ENCODE measurements at places on chromosomes 4 and X. TPM values are rescaled to one million over a fixed set of nuclear protein-coding genes. Genes with fewer than 3 reads are reported as not detected.

The HHIP gene
- not detected for total RNA-seq

The TEC gene
- total RNA-seq, result 2.8 TPM

The PLP1 gene
- total RNA-seq, result not detected

The SLC9A7 gene
- total RNA-seq, result 3.2 TPM

The ZNF41 gene
- total RNA-seq, result 3.1 TPM

GRCh38 chr4:151658959-151659600, 101.7 kb downstream of the GATB start:
- H3K4me3 ChIP-seq, result no peak overlapping the region
- H3K27ac ChIP-seq, result no peak overlapping the region
- H3K36me3 ChIP-seq, result no peaks in the 10 kb centered on the region
- no peaks in the 10 kb centered on the region for H3K27me3 ChIP-seq
- H3K4me1 ChIP-seq, result peaks cover 3% of the 10 kb centered on the region

DNA sequence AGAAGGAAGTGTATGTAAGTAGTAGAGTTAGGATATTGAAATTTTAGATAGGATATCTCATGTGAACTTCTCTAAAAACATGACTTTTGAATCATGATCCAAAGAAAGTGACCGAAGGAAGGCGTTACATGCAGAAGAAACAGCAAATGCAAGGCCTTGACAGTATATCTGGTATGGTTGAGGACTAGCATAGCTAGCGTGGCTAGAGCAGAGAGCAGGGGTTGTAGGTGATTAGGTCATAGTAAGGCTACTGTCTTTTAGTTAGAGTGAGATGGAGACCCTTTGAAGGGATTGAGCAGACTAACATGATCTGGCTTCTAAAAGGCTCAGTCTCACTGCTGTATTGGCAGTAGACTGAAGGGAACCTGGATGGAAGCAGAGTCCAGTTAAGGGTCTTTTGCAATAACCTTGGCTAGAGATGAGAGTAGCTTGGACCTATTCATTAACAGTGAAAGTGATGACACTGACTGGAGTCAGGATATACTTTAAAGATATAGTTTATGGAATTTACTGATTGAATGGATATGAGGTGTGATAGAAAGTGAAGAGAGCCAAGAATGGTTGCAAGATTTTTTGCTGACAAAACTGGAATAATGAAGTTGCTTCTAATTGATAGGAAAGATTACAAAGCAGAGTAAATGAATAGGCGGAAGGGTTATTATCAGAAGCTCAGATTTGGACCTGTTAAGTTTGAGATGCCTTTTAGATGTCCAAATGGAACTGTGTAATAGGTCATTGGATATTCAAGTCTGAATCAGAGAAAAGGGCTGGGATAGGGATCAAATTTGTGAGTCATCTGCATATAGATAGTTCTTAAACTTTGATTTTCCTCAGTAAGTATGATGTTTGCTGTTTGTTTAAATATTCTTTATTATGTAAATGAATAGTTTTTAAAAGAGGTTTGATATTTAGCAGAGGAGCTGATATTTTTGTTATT, 59.8 kb downstream of the MRPL1 start:
- H3K27ac ChIP-seq, result no peak overlapping the region
- no peak for DNase-seq
- H3K27me3 ChIP-seq, result no peaks in the 10 kb centered on the region
- no peak overlapping the region for H3K4me3 ChIP-seq
- H3K4me1 ChIP-seq, result no peaks in the 10 kb centered on the region
- no peaks in the 10 kb centered on the region for H3K36me3 ChIP-seq

- no peak overlapping the region for H3K4me3 ChIP-seq
- no peaks in the 10 kb centered on the region for H3K36me3 ChIP-seq
- no peak overlapping the region for H3K27ac ChIP-seq
- H3K4me1 ChIP-seq, result no peaks in the 10 kb centered on the region
- no peaks in the 10 kb centered on the region for H3K27me3 ChIP-seq
Observed at GRCh38 chr4:19134685-19135084, 1113.1 kb upstream of the LCORL start.

GRCh38 chr4:17823871-17824669, 13.3 kb downstream of the NCAPG start:
- H3K4me3 ChIP-seq, result no peak overlapping the region
- no peaks in the 10 kb centered on the region for H3K4me1 ChIP-seq
- H3K27me3 ChIP-seq, result no peaks in the 10 kb centered on the region

DNA sequence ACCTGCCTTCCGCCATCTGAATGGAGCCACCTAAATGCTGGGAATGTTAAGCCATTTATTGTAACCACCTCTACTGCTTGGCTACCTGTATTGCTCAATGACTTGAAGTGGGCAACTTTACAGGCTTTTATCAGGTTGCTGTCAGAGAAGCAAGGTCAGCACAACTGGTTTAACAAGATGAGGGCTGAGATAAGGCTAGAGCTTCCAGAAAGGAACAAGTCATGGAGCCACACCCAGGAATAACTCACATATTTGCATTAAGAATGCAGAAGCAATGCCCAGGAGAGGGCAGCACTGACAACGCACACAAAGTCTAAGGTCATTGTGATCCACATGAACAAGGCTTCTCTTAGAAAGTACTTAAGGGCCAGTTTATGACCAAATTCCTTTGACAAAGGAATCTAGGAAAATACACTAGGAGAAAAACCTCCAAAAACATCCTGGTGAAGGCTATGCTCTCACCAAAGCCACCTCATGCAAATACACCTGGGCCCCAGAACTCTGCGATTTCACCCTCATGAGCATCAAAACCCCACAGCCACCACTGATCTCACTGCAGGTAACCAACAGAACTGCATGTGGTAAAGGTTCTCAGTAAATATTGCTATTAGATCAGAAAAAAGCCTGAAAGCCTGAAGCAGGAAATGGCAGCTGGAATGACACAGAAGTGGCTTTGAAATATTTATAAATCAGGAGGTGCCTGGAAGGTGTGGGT, 15.0 kb upstream of the STS start:
- no peak overlapping the region for H3K27ac ChIP-seq
- no peak overlapping the region for H3K4me3 ChIP-seq
- H3K4me1 ChIP-seq, result peaks cover 9% of the 10 kb centered on the region
- H3K27me3 ChIP-seq, result no peaks in the 10 kb centered on the region
- no peaks in the 10 kb centered on the region for H3K36me3 ChIP-seq

- no peak overlapping the region for H3K4me3 ChIP-seq
- no peak overlapping the region for H3K27ac ChIP-seq
- H3K36me3 ChIP-seq, result no peaks in the 10 kb centered on the region
Observed at GRCh38 chr4:36399762-36400353, 118.4 kb downstream of the DTHD1 start.

GRCh38 chr4:182776376-182777105, 140.6 kb downstream of the DCTD start:
- DNase-seq, result no peak
- H3K36me3 ChIP-seq, result no peaks in the 10 kb centered on the region
- no peak overlapping the region for H3K27ac ChIP-seq
- H3K4me1 ChIP-seq, result no peaks in the 10 kb centered on the region
- H3K4me3 ChIP-seq, result no peak overlapping the region
- no peaks in the 10 kb centered on the region for H3K27me3 ChIP-seq

DNA sequence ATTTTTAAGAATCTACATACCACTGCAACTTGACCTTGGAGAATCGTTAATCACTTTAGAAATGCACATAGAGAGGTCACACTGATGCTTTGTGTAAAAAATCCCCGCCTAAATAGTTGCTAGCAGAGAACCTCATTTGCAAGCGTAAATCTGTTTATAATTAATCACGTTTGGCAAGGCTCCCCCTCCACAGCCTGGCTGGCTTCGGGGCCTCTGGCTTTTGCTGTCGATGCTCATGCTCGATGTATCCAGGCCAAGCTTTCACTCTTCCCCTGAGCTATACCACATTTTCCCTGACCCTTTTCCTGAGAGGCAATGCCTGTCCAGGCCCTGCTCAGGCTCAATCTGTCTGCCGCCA, 23.4 kb downstream of the CYTL1 start:
- peaks cover 3% of the 10 kb centered on the region for H3K27me3 ChIP-seq
- H3K27ac ChIP-seq, result no peak overlapping the region
- no peaks in the 10 kb centered on the region for H3K4me1 ChIP-seq
- no peaks in the 10 kb centered on the region for H3K36me3 ChIP-seq
- H3K4me3 ChIP-seq, result no peak overlapping the region

GRCh38 chrX:69618803-69619202, 2.9 kb downstream of the EDA start:
- no peak overlapping the region for H3K27ac ChIP-seq
- no peaks in the 10 kb centered on the region for H3K36me3 ChIP-seq
- DNase-seq, result peak; percentile 1
- no peaks in the 10 kb centered on the region for H3K27me3 ChIP-seq
- H3K4me3 ChIP-seq, result no peak overlapping the region
- peaks cover 4% of the 10 kb centered on the region for H3K4me1 ChIP-seq

GRCh38 chr4:165680821-165681220, 192.2 kb upstream of the TLL1 start:
- no peak for DNase-seq
- no peak overlapping the region for H3K27ac ChIP-seq
- H3K4me3 ChIP-seq, result no peak overlapping the region
- no peaks in the 10 kb centered on the region for H3K36me3 ChIP-seq
- no peaks in the 10 kb centered on the region for H3K4me1 ChIP-seq
- no peaks in the 10 kb centered on the region for H3K27me3 ChIP-seq

DNA sequence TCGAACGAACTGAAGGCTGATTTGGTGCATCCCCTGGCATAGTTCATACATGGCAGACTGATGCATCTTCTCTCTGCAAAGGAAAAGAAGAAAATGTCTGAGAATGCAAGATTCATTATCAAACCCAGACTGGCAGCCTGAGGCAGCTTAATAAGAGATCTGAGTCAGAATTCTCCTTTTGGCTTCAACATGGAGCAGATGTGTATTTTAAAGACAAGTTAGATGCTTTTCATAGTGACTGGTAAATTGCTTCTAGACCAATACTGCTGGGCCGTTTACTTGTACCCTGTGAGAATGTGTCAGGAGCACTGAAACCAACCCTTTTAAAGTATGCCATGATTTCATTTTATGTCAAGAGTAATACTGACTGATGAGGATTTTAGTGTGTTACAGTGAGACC, 322.0 kb downstream of the NR3C2 start:
- no peak overlapping the region for H3K27ac ChIP-seq
- no peak for DNase-seq
- H3K36me3 ChIP-seq, result peaks cover 22% of the 10 kb centered on the region
- H3K4me3 ChIP-seq, result no peak overlapping the region
- no peaks in the 10 kb centered on the region for H3K4me1 ChIP-seq

- H3K4me3 ChIP-seq, result no peak overlapping the region
- no peaks in the 10 kb centered on the region for H3K27me3 ChIP-seq
- no peak overlapping the region for H3K27ac ChIP-seq
- H3K4me1 ChIP-seq, result peaks cover 4% of the 10 kb centered on the region
- DNase-seq, result no peak
Observed at GRCh38 chr4:38785041-38785790, 2.4 kb upstream of the TLR10 start.
